ENCODE measurements at places on chromosomes 2 and 18.

DNA sequence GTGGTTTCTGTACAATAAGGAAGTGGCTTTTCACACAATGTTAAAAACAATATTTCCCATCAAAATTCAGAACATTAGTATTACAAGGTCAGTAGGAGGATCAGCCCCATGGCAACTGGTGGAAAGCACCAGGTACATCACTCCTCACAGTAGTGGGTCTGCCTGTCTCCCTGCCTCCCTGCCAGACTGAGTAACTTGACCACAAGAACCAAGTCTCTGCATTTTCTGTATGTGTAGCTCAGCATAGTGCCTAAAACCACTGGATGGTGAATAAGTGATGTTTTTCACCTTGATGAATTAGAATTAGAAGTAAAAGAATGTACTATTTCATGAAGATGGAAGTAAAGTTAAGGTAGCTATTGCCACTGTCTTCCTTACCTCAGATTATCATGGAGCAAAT lies 4.1 kb upstream of the WDR7 start:
- no peak for DNase-seq

DNA sequence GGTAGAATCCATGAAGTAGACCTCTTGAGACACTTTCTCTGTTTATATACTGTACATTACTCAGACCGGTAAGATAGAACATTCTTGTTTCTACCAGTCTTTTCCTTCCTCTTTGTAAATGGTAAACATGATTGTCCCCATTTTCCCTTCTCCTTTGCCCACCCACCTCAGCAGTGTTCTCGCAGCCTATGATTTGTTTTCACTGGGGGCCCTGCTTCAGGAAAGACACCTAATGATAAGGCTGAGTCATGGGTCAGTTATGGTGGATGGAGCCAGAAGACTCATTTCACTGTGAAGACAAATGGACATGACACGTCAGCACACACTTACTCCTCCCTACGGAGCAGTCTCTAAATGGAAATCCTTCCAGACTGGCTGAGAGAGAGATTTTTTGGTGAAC lies 23.7 kb downstream of the CENPO start:
- no peak for DNase-seq

DNA sequence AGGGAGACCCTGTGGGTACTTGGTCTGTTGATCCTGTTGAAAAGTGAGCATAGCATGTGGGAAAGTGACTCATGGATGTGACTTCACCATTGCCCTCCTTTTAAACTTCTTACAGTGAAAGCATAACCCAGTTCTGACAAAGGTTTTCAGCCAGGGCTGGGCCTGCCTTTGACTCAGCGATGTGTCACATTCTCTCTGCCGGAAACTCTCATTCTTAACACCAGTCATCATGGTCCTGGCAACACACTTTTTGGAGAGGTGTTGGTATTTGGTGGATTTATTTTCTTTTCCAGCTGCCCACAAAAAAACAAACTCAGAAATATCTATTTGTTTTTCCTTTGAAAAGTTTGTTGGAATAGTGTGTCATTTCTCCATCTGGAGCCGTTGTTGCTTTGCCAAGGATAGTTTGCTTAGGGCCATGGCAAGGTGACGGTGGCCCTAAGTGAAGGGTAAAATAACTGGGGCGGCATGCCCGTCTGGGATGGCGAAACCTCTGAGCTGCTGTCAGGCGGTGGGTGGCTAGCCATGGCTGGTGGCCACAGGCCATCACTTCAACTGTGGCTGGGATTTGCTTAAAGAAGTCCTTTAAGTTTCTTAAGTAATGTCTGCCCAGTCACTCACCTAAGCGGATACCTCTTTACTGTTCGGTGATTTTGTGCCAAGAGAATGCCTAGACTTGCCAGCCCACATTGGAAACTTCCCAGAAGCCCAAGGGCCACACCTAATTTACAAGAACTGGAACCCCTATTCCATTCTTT lies 123.3 kb downstream of the LTBP1 start:
- DNase-seq: no peak

DNA sequence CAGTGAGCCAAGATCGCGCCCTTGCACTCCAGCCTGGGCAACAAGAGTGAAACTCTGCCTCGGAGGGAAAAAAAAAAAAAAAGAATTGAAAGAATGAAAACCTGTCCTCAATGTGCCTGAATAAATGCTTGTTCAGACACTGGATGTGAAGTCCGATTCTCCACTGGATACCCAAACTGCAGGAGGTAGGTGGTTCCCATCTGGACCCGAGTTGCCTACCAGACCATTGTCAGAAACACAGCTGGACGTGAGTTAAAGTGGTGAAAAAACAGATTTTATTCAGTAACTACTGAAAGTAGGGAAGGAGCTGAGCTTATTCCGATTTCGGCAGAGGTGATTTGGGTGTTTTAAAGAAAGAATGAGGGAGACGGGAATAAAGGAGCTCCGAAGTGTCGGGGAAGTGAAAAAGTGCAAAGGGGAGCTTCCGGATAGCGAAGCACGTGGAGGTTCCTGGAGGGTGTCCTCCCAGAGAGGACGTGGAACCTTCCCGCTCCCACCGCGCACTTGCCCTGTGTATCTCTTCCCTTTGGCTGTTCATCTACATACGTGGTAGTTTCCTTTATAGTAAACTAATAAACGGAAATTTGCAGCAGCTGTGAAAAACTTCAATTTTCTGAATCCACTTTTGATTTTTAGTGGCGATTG lies 10.4 kb upstream of the ZDBF2 start:
- no peak for DNase-seq

DNA sequence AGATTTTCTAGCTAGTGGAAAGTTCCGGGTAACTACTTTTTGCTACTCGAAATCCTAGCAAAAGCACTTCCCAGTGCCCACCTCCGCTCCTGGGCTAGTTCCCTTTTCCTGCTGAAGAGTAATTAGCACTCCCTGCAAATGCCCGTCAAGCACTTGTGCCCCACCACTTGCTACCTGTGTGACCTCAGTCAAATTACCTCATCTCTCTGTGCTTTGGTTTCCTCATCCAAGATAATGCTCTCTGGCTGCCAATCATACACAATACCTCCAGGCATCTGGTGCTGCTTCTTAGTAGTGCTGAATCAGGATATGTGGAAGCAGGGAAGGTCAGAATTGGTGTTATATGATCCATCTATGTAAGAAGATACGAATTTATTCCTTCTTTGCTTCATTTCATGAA lies 102.1 kb upstream of the CDCA7 start:
- no peak for DNase-seq

Measured in activated CD8-positive, alpha-beta memory T cell treated with anti-CD3 and anti-CD28 coated beads, Interleukin-2, amount 50 U/mL, for 4 hours (primary cell).